ENCODE measurements at places on chromosomes 2 and 18.

- peak; percentile 27 for DNase-seq
These were observed 11.6 kb downstream of the ITGA4 start for GRCh38 chr2:181468811-181469210.

DNA sequence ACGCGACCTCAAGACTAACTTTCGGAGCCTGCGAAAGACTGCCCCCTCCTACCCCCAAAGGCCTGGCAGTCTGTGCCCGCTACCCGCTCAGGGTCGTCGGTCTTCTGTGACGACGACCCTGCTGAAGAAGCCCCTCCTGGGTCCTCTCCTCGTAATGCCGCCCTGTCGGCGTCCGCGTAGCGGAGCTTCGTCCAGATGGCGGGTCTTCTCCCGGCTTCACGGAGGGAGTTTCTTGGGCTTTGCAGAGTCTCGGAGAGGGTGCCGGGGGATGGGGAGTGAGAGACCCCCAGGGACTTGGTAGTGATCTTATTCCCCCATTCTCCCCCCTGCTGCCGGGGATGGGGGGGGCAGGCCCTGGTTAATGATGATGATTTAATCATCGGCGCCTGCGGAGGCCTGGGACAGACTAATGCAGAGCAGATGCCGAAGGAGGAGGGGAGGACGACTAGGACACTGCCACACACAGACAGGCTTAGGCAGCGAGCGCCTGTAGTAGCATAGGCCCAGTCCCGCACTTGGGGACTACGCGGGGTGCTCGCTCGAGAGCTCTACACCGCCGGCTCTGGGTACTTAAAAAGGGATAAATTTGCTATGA is 528 bp upstream of the PCGF1 start:
- DNase-seq, result peak; percentile 94

DNA sequence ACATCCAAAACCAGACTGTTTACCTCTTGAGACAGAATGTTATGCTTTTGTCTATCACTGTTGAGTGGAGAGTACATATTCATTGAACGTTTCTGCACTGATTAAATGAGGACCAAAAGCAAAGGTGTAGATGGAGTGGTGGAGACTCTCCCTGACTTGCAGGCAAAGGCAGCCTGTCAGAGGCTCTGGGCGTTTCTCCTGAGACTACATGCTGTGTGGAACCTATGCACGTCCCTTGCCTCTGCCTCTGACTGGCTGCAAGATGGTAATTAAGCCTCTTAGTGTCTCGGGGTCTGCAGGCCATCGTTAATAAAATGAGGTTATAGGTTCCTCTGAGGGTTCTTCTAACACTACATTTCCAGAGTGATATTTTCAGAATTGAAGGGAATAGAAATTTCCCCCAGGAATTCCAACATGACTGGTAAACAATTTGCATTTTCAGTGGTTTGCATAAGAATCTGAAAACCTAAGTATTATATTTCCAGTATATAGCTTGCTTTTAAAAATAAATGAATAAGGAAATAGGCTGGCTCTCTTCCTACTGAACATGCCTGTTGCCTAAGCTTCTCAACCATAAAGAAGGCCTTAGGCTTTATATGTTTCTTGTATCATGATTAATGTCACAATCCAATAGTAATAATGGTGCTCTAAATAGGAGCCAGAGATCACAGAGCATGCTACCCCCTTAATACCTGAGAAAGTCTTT is 107.4 kb downstream of the FTCDNL1 start:
- DNase-seq, result no peak

DNA sequence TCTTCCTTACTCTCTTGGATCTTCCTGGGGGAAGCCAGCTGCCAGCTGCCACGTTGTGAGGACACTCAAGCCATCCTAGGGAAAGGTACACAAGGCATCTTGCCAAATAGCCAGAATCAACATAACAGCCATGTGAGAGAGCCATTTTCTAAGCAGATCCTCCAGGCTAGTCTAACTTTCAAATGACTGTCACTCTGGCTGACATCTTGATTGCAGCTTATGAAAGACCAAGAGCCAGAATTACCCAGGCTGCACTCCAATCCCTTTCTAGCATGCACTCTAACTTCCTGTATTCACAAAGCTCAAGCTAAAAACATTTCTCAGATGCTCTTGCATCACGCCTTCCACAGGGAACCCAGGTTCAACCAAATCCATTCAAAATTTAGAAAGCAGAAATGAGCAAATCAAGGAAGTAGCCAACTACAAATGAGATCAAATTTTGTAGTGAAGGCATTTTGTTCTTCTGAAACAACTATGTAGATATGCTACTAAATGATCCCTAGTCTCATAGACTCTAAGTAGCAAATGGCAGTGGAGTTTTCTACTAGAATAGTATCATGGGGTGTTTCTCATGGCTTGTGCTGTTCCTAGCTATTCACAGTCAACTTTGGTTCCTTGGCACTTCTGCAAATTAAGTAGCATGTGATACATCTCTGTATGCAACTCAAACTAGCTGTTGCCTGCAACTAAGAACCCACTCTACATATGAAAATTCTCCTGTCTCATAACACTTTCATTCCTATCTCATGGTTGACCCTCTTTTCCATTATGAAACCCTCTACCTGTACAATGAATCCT is 281.9 kb downstream of the ZEB2 start:
- DNase-seq, result no peak

DNA sequence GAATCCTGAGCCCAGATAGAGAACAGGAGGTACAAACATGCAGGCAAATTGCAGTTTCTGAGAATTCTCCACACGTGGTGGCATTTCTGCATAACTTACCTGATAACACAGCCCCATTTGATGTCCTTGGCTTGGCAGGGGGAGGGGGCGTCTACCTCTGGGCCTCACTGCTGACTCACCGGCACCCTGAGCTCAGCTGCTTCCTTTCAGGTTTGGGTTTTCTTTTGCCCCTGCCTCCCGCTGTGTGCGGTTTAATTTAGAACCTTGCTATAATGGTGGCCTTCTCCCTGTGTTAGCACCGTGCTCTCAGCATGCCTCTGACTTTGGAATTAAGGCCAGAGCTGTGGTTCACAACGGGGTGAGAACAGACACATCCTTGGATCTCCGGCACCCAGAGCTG is 4.4 kb downstream of the CTIF start:
- peak; percentile 43 for DNase-seq

GRCh38 chr2:101230541-101231001 is 22.1 kb upstream of the CNOT11 start:
- DNase-seq, result peak; percentile 25

DNA sequence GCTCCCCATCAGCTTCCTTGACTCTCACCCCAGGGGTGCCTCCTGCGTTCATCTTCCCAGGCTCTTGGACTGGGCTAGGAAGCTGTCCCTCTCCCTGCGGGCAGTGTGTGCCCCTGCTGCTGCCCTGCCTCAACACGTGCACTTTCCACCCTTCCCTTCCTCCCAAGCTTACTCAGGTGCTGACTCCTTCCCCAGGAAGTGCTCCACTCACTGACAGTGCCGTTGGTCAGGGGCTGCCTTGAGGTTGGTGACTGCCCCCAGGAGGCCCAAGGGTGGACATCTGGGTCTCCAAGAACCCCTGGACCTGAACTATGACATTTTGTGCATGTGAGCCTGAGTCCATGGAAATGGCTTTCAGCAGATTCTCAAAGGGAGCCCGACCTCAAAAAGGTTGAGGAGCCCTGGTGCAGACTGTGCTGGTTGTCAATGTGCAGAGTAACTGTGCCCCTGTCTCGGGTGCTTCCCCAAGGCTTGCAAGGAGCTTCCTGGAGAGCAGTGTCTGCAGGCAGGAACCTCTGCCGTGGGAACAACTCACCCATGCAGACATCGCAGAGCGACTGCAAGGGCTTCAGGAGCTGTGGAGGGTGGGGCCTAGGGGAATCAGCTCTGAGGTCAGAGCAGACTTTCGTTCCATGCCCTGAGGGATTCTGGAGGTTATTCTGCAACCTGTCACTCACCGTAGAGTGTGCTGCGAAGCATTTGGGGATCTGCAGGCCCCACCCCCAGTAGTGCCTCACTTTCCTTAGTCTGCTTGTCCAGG is 116.5 kb upstream of the MCFD2 start:
- no peak for DNase-seq

GRCh38 chr2:80053522-80054345 is 250.8 kb downstream of the LRRTM1 start:
- peak; percentile 20 for DNase-seq

DNA sequence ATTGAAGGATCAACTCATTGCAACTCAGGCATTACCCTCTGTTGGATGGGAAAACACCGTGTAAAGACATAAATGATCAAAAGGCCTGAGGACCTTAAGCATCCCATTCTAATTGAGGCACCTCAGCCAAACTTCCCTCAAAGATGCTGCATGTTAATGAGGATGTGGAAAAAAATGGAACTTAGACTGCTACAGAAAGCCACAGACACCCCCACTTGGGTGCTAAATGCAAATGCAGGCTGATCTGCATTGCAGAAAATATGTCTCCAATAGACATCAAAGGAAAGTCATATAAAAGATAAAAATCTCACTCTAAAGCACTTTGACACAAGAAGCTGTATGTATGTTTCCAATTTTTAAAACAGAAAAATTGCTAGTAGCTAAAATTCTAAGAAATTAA is 504.7 kb downstream of the KCNJ3 start:
- DNase-seq, result no peak

DNA sequence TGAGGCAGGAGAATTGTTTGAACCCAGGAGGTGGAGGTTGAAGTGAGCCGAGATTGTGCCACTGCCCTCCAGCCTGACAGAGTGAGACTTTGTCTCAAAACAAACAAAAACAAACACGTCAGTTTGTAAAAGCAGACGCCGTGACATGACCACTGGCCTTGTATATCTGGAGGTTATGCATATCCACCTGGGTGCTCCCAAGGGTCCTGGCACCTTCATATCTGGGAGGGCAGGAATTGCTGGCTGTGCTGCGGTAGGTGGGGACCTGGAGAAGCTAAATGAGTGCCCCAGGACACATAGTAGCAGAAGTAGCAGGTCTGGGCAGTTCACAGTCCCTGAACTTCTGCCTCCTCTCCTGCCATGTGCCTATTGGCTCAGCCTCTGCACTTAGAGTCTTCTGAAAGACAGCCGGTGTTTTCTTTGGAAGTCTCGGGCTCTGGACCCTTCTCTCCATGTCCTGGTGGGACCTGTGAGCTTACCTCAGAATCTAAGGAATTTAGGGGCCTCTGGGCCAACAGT is 30.9 kb upstream of the IL1R2 start:
- DNase-seq, result no peak

GRCh38 chr2:26314243-26314642 is 31.7 kb upstream of the SELENOI start:
- no peak for DNase-seq

DNA sequence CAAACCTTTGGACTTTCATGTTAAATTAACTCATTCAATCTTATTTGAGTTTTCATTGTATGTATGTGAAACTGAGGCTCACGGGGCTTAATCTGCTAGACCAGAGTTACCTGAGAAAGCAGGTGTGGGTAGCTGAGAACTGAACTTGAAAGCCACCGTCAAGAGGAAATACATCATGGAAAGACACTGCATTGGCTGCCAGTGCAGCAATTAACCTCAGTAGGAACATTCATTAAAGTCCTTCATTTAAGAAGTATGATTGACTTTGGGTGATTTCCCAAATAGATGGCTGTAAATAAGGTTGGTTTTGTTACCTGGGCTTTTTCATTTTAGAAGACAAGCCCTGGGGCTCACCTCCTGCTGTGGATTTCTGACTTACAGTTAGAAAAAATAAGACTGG is 36.5 kb upstream of the MGAT5 start:
- DNase-seq, result no peak

DNA sequence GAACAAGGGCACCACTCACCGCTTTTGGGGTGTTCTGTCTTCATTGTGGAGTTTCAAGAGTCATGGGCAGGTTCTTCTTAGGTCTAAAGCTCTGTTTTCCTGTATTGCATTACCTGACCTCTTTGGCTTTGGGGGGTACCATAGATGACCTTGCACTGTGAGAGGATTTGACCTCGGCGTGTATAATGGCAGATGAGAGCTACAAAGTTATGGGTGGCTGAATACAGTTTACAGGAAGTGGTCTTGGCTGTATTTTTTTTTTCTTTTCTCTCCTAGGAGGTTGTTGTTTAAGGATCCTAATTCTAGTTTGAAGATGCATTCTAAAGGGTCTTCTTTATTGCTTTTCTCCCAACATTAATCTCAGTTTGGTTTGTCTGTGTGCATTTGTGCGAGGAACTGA is 11.5 kb downstream of the GAL3ST2 start:
- DNase-seq, result no peak

DNA sequence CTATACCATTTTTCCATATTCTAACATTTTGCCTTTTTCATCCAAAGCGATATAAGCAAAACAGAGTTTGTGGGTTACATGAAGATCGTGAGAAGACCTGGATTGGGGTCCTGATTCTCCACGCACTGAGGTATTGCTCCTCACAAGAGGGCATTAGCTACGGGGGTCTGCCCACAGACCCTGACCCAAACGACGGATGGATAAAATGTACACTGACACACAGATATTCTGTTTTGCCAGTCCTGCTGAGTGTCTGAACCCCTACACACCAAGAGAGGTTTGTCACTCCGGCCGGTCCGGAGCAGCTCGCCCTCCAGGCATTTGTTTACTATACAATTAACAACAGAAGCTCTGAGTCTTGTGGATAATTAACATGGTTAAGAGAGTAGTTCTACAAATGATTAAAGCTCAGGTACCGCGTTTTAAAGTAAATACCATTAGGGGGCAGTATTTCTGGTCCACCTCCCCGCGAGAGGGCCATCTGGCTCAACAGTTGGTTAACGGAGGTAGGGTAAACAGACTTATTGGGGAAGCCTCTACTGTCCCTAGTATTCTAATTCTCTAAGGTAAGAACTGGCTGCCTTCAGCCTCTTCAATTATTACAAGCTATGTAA is 28.4 kb downstream of the SCYGR8 start:
- no peak for DNase-seq

DNA sequence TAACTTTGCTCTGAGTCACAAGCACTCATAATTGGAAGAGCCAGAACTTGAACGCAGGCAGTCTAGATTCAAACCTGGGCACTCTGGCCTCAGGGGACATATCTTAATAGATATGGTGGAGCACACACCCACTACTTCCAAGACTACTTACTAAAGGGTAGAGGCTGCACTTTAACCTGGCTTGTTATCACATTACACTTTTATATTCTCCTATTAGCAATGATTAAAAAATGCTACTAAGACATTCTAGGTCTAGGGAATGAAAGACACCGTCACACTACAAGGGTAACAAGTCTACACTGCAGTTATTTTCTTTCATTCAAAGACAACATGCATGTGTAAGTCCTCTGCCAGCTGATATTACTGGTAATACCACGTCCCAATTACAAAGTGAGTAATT is 258.8 kb downstream of the ZNF521 start:
- no peak for DNase-seq

DNA sequence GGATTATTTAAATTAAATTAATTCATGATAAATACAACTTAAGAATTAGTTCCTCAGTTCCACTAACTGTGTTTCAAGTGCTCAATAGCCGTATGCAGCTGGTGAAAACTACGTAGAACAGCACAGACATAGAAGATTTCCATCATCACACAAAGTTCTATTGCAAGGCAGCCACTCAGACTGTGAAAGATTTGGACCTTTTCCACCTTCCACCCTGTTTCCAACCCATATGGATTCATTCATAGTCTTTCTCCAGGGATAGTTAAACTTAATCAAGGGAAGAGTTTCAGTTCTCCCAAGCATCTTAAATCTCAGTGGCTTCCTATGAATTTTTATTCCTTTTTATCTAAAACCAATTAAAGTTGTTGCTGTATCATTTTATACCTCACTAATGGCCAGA is 2030.8 kb downstream of the SUCLG1 start:
- DNase-seq, result no peak
